H1 (cell line): ENCODE measurements at places on chromosomes 7 and 10.

GRCh38 chr7:96989859-96990317 is 15.5 kb upstream of the DLX6 start:
- DNase-seq, result no peak

GRCh38 chr7:155743177-155743576 is 69.1 kb downstream of the SHH start:
- DNase-seq, result no peak

- DNase-seq, result no peak
Measured at GRCh38 chr10:6741541-6741941, 161.5 kb upstream of the PRKCQ start.

GRCh38 chr10:78390051-78390450 is 356.4 kb downstream of the RPS24 start:
- DNase-seq, result no peak

GRCh38 chr10:110502851-110503301 is 5.2 kb downstream of the DUSP5 start:
- no peak for DNase-seq

DNA sequence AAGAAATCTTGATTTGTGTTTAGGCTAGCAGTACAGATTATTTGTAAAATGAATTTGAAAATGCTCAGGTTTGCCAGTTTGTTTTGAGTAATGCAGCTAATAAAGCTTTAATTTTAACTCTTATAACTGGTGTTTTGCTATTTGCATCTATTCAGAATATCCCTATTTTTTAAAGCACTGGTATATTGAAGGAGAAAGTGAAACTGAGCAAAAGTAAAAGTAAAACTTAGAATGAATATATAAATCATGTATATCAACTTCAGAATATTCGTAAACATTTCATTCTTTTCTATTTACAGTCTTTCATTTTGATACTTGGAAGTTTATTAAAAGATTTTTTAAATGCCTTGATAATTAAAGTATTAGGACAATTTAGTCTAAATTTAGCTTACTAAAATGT is 26.2 kb downstream of the TASOR2 start:
- no peak for DNase-seq

DNA sequence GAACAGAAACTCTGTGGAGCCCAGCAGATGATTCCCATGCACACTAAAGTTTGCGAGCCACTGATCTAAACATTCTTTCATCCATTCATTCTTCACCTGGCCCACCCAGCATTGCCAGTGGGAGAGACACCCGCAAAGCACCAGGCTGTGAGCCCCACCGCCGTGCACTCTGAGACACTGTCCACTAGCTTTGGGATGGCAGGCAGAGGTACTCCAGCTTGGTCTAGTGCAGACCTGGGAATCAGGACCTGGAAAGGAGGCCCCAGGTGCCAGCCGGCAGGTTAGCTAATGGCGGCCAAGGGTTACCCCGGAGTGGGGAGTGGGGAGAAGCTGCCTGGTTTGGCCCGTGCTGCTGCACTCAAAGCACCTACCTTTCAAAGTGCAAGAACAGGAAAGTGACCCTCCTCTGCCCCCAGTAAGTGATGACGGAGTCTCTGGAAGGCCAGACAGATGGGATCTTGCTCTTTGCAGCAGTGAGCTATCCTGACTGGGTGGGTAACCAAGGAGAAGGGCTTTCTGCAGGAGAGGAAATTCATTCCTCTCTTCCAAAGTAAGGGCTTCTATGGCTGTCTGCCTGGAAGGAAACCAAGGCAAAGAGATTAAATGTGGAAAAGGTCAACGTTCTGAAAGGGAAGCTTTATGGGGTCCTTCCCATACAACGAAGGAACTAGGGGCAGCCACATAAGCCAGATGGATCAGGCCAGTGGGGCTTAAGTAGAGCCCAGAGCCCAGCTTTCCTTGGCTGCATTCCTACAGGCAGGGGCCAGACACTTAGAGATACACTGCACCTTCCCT is 74.2 kb upstream of the LRRC4 start:
- DNase-seq, result no peak

- no peak for DNase-seq
Measured at GRCh38 chr7:37000511-37000910, 276.2 kb upstream of the AOAH start.

- no peak for DNase-seq
Measured at GRCh38 chr7:1912593-1913465, 242.8 kb downstream of the ELFN1 start.

DNA sequence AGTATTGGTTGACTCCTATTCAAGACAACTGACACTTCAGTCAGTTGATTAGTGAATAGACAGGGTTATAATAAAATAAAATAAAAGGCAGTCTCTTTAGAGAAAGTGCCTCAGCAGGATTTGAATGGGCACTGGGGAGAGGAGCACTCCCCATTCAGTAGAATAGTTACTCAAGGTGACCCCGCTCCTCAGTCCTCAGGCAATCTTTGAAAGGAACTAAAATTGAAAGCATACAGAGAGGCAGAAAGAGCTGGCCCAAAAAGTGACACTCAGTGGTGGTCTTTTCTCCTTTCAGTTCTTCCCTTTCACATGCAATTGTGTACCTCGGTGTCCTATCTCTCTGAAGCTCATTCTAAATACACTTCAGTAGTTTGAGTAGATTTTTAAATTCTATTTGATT is 47.4 kb upstream of the MACC1 start:
- DNase-seq, result no peak

DNA sequence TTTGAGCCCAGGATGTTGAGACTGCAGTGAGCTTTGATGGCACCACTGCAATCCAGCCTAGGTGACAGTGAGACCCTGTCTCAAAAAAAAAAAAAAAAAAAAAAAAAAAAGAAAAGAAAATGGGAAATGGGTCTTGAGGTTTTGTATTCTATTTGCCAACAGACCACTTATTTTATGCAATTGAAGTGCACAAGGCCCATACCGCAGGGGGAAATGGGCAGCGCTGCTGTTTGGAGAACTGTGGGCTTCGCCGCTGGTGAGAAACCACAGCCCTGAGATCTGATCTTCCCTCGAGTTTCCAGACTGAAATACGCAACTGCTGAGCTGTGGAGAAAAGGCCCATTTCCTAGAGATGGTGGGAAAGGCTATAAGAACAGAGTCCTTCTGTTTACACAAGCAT is 512.0 kb downstream of the TCERG1L start:
- DNase-seq, result no peak

DNA sequence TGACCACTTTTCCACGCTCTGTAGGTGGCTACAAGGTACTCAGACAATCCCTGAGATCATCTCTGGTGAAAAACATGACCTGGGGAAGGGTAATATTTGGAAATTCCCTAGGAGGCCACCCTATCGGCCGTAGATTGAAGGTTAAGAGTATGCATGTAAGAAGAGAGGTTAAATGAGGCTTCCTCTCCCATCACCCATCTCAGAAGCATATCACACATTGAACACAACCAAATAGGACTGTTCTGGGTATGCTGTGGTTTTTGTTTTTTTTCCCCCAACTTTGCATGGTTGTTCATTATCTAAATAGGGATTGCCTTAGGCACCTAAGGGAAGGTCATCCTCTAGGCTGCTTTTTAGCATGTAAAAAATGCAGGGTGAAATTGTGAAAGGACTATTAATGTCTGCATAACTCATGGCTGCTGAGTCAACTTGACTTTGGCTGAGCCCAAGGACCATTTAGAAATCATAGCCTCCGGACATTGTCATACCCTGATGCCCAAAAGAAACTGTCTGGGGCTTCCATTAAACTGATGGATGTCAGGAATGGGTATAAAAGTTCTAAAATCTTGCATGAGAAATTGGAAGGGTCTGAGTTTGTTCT is 24.7 kb upstream of the ST8SIA6 start:
- no peak for DNase-seq

GRCh38 chr7:50304129-50304910 is at the start of gene IKZF1:
Gene IKZF1, plus strand, starts transcription at chr7:50304716. Its CDS starts 14,346 bp downstream, at chr7:50319062.
- DNase-seq, result no peak

DNA sequence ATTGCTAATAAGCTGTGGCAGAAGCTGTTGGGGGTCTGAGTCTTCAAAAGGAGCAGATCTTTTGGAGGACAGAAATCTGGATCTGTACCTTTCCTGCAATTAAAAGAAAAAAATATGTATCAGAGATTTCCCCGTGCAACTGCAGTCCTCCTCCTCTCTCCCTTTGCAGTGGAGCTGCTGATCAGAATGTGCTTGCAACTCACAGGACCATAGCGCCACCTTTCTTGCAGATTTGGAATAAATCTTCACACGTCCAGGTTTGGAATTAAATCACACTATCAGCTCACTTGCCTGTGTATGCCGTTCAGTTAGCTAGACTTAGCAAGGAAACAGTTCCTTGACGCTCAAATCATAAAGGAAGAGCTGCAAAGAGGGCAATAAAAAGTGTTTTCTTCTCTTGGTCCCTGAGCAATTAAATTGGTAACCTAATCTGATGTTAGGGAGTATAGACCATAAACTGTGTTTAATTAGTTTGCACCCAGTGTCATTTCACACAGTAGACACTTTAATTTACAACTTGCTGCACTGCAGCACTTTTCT is 77.4 kb downstream of the PON1 start:
- peak; percentile 15 for DNase-seq

DNA sequence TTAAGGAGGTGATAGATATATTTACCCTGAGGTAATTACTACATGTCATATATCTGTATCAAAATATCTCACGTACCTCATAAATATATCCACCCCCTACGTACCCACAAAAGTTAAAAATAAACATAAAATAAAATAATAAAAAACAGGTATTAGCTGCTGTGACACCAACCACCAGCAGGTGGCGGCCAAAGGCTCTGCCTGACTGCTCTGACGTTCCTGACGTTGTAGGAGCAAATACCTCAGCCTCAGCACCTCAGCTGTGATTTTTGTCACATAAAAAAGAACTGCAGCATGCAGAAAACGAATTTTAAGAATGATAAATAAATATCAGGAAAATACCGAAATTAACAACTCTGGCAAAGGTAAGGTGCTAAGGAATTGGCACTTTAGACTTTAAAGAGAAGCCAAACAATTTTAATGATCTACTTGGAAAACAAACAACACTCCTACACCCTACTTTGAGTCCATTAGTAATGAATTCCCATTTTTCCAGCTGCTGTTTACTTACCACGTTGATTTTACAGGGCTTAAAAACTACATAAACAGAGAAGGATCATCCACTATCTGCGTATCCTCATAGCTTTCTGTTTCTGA is 125.4 kb upstream of the TARP start:
- no peak for DNase-seq

DNA sequence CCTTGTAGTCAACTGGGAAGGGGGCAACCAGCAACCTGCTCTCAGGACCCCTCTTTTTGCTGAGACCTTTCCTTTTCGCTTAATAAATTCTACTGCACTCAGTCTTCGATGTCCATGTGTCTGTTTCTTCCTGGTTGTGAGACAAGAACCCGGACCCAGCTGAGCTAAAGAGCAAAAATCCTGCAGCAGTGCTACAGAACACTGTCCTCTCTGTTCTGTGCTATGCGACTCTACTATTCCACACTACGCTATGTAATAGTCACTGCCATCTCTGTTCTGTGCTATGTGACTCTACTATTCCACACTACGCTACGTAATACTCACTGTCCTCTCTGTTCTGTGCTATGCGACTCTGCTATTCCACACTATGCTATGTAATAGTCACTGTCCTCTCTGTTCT is 34.3 kb downstream of the DIP2C start:
- DNase-seq, result no peak

DNA sequence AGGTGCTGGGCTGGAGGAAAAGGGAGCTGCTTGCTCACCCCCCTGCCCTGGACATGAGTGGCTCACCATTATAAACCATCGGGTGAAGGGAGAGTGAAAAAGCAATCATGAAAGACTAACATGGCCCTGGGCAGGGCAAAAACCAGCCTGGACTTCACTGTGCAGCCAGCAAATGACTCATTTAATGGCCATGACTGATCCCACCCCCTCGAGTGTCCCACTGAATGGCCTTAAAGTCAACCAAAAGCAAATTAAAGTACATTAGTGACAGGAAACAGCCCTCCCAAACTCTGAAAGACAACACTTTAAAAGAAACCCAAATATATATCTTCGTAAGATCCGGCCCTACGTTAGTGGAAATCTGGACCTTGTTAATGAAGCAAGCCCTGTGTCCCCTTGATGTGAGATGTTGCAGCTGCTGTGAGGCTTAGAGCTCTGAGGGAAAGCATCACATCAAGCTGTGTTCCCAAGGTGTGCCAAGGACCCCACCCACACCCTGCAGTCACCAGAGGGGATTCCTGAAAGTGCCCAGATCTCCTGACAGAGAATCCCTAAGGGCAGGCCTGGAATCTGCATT is 31.2 kb downstream of the ADCYAP1R1 start:
- DNase-seq, result no peak

- DNase-seq, result no peak
Measured at GRCh38 chr7:117250801-117251200, 72.1 kb downstream of the WNT2 start.

- no peak for DNase-seq
Measured at GRCh38 chr10:11023009-11023953, 5.6 kb downstream of the CELF2 start.

DNA sequence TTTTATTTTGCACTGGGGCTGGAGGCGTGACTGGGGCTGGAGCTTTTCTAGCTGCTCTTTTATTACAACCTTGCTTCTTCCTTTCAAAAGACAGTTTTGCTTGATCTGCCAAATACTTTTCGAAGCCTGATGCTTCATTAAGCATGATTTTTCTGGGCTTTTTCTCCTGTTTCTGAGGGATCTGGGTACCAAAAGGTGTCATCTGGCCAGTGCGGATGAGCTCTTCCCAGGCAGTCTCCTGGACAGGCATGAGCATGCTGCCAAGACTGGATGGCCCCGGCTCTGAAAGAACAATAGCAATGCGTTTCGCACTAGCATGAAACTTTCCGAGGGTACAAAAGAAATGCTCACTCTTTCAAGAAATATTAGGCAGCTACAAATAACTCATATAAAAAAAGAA is 14.4 kb downstream of the ERCC6 start:
- no peak for DNase-seq

DNA sequence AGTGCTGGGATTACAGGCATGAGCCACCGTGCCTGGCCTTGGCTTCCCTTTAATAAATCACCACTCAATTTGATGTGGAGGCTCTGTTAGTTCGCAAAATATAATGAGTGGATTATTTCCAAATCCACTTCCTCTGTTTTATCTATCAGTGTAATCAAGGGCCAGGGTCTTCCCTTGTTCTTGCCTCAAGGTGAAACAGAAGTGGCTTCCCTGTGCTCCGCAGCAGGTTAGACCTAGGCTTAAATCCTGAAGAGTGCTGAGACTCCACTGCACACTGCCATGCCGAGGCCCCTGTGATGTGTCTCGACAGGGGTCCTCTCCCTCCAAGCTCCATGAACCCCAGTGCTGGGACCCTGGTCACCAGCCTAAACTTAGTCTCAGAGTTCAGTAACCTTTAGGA is 59.0 kb downstream of the MDH2 start:
- DNase-seq, result no peak
